Lung (tissue), 17 donors: ENCODE measurements at places on chromosomes 3 and 15. TPM values are rescaled to one million over a fixed set of nuclear protein-coding genes. Genes with fewer than 3 reads are reported as not detected.

- H3K4me3 ChIP-seq: no peak overlapping the region
- H3K27me3 ChIP-seq: no peaks in the 10 kb centered on the region
- H3K4me1 ChIP-seq: no peaks in the 10 kb centered on the region
- H3K36me3 ChIP-seq: peaks cover 3% of the 10 kb centered on the region
- H3K27ac ChIP-seq: no peak overlapping the region
These were observed 13.4 kb downstream of the IFT57 start for GRCh38 chr3:108208831-108209230.

DNA sequence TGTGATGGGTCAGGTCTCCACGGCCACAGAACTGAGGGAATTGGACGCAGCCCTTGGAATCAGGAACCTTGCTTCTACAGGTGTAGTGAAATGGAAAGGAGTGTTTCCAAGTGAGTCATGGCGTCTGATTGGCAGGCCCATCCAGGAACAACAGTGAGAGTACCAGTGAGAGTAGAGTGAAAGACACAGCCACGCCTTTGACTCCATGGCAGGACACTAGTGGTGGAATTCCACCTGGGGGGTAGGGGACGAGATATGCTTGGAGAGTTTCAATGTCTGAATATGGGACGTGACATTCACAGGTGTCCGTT is 3.0 kb upstream of the SLC28A1 start:
- H3K4me3 ChIP-seq: no peak overlapping the region
- H3K27me3 ChIP-seq: no peaks in the 10 kb centered on the region
- H3K36me3 ChIP-seq: no peaks in the 10 kb centered on the region

DNA sequence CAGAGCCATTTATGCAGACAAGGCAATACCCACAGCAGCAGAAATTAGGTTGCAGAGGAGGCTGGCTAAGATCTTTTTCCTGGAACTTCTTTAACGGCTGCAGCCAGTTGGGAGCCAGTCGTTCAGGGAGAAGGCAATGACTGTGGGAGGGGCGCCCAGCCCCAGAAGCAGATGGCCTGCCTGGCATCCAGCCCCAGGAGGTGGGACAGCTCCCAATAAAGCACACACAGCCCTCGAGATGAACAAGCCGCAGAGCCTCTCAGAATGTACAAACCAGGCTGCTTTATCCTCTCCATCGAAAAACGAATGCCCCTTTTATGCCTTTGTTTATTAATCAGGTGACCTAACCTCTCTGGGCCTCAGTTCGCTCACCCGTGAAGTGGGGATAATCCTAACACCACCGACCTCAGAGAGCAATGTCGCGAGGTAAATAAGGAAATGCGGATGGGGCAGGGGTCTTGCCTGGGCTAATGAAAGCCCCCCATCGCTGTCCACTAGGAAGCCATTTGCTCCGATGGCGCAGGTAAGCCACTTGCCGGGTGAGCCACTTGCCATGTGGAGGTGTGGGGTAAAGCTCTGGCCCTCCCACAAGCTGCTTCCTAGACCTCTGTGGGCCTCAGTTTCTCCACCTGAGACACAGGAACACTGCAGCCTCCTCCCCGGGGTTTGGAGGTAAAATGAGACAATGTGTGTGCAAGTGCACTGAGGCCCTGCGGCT is 35.8 kb downstream of the MGLL start:
- H3K27ac ChIP-seq: peak overlapping the region; percentile 70
- H3K36me3 ChIP-seq: peaks cover 2% of the 10 kb centered on the region
- H3K27me3 ChIP-seq: no peaks in the 10 kb centered on the region
- DNase-seq: peak; percentile 94
- no peak overlapping the region for H3K4me3 ChIP-seq

GRCh38 chr15:66019368-66019767 is 150.1 kb downstream of the RAB11A start:
- H3K27me3 ChIP-seq: no peaks in the 10 kb centered on the region
- no peak overlapping the region for H3K27ac ChIP-seq
- no peak overlapping the region for H3K4me3 ChIP-seq
- no peaks in the 10 kb centered on the region for H3K4me1 ChIP-seq

- H3K27me3 ChIP-seq: no peaks in the 10 kb centered on the region
- peak; percentile 49 for DNase-seq
- H3K27ac ChIP-seq: no peak overlapping the region
These were observed 32.9 kb downstream of the PSTPIP1 start for GRCh38 chr15:77027697-77028450.

DNA sequence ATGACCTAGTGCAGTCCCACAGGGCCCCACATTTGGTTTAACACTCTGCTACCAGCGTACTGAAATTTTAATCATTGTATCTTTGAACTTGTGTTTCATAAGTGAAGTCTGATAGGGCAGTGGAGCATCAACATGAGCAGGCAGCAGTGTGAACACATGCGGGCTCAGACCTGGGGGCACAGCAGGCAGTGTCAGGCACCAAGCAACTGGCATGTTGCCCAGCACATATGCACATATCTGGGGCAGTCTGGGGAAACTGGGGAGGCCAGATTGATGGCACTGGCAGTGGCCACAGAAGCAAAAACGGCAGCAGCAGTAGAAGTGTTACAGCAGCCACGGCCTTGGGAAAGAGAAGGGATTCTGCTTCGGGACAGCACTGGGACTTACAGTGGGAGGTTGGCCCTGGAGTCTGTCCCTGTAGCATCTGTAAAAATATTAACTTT is 353.9 kb upstream of the KCNMB2 start:
- no peaks in the 10 kb centered on the region for H3K4me1 ChIP-seq
- H3K27ac ChIP-seq: no peak overlapping the region
- no peak overlapping the region for H3K4me3 ChIP-seq
- peak; percentile 50 for DNase-seq
- no peaks in the 10 kb centered on the region for H3K27me3 ChIP-seq

DNA sequence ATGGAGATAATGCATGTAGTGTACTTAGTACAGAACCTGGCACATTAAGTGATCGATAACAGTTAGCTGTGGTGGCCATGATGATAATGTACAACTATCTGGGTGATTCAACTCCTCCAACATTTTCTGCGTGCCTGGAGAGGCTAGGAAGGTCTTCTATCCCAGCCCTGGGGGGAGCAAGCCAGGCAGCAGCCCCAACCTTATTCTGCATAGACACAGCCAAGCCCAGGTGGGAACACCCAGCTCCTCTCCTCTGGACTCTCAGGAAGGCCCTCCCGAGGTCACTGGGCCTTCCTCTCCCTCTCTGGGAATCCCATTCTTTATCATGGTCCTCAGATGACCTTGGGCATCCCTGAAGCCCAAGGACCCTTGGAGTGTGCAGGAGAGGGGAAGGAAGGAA is 5.1 kb upstream of the TLE3 start:
- no peaks in the 10 kb centered on the region for H3K36me3 ChIP-seq
- peaks cover 8% of the 10 kb centered on the region for H3K4me1 ChIP-seq
- DNase-seq: no peak
- H3K4me3 ChIP-seq: no peak overlapping the region
- no peak overlapping the region for H3K27ac ChIP-seq

DNA sequence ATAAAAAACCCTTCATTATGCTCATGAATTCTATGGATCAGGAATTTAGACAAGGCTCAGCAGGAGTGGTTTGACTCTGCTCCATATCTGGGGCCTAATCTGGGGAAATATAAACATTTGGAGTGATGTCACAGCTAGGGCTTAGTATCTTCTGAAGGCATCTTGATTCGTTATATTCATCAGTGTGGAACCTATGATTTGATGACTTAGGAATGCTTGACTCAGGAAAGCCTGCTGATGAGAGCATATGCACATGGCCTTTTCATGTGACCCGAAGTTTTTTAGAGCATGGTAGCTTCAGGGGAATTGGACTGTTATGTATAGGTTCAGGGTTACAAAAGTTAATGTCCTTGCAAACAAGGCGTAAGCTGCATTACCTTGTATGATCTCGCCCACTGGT is 184.9 kb upstream of the LRRC3B start:
- H3K27me3 ChIP-seq: no peaks in the 10 kb centered on the region
- DNase-seq: no peak
- no peaks in the 10 kb centered on the region for H3K4me1 ChIP-seq
- H3K4me3 ChIP-seq: no peak overlapping the region
- H3K36me3 ChIP-seq: no peaks in the 10 kb centered on the region

GRCh38 chr3:43893727-43894126 is 203.0 kb downstream of the ABHD5 start:
- H3K4me1 ChIP-seq: peaks cover 6% of the 10 kb centered on the region
- DNase-seq: peak; percentile 31
- no peak overlapping the region for H3K4me3 ChIP-seq

DNA sequence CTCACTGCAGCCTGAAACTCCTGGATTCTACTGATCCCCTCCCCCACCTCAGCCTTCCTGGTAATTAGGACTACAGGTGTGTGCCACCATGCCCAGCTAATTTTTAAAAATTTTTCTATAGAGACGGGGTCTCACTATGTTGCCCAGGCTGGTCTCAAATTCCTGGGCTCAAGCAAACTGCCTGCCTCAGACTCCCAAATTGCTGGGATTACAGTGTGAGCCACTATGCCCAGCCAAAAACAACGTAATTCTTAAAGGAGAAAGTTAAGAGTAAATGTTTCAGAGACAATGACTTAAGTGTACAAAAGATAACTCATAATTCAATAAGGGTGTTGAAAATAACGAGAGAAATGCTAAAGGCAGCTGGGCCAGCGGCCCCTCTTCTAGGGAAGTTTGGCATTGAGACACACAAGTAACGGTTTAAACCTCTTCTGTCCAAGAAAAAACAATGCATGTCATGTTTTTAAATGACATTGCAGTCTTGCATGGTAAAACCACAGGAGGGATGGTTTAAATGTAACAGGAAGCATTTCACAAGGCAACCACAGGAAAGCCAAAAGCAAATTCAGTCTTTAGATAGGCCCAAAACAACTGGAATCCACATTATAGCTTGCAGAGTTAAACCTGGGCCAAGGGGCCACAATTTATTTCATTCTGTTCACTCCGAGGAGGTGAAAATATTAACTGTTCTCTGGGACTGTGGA is 5.1 kb downstream of the PROK2 start:
- H3K27ac ChIP-seq: no peak overlapping the region
- no peaks in the 10 kb centered on the region for H3K36me3 ChIP-seq
- H3K4me3 ChIP-seq: no peak overlapping the region
- H3K4me1 ChIP-seq: no peaks in the 10 kb centered on the region
- DNase-seq: no peak

- no peak overlapping the region for H3K27ac ChIP-seq
- H3K36me3 ChIP-seq: no peaks in the 10 kb centered on the region
- no peak overlapping the region for H3K4me3 ChIP-seq
- H3K27me3 ChIP-seq: no peaks in the 10 kb centered on the region
- DNase-seq: no peak
These were observed 3.7 kb downstream of the MKRN2OS start for GRCh38 chr3:12541625-12542024.

ZNF501 gene
- total RNA-seq: 4.0 TPM

CPEB1 gene
- total RNA-seq: 3.8 TPM

FAM98B gene
- total RNA-seq: 30.3 TPM

RBP2 gene
- not detected for total RNA-seq

LRRC49 gene
- 9.1 TPM for total RNA-seq

EOMES gene
- total RNA-seq: 0.52 TPM

PP2D1 gene
- total RNA-seq: not detected

ITIH4 gene
- 7.5 TPM for total RNA-seq

SMAD6 gene
- 67.9 TPM for total RNA-seq

THAP10 gene
- 3.0 TPM for total RNA-seq
